ENCODE measurements at places on chromosomes 5 and 9. TPM values are rescaled to one million over a fixed set of nuclear protein-coding genes. Genes with fewer than 3 reads are reported as not detected.

DNA sequence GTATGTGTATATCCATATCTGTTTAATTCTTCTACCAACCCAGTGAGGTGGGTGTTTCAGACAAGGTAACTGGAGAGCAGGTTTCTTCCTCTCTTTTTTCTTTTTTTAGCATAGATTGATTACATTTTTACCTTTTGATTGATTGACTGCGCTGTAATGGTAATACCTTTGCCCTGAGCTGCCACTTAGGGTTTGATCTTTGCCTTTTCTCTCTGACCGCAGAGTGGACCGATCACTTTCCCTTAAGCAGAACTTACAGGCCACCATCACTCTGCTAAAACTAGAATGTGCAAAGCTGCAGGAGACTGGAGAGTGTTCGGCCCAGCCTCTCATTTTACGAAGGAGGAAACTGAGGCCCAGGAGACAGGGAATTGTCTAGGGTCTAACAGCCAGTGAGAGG, 38.0 kb downstream of the RCL1 start:
- H3K4me1 ChIP-seq, result peaks cover 34% of the 10 kb centered on the region
- H3K27me3 ChIP-seq, result no peaks in the 10 kb centered on the region
- no peak overlapping the region for H3K4me3 ChIP-seq

Gene TEX48
- total RNA-seq, result not detected

GRCh38 chr5:176614805-176615478, 5.0 kb upstream of the GPRIN1 start:
- H3K4me1 ChIP-seq, result peaks cover 6% of the 10 kb centered on the region
- H3K27ac ChIP-seq, result no peak overlapping the region
- peaks cover 27% of the 10 kb centered on the region for H3K27me3 ChIP-seq
- DNase-seq, result no peak

Gene PCDHA11
- total RNA-seq, result 8.2 TPM

- DNase-seq, result no peak
- no peak overlapping the region for H3K27ac ChIP-seq
- no peaks in the 10 kb centered on the region for H3K36me3 ChIP-seq
- H3K4me3 ChIP-seq, result no peak overlapping the region
- H3K4me1 ChIP-seq, result no peaks in the 10 kb centered on the region
Observed at GRCh38 chr9:138014563-138014945, 137.0 kb downstream of the CACNA1B start.

DNA sequence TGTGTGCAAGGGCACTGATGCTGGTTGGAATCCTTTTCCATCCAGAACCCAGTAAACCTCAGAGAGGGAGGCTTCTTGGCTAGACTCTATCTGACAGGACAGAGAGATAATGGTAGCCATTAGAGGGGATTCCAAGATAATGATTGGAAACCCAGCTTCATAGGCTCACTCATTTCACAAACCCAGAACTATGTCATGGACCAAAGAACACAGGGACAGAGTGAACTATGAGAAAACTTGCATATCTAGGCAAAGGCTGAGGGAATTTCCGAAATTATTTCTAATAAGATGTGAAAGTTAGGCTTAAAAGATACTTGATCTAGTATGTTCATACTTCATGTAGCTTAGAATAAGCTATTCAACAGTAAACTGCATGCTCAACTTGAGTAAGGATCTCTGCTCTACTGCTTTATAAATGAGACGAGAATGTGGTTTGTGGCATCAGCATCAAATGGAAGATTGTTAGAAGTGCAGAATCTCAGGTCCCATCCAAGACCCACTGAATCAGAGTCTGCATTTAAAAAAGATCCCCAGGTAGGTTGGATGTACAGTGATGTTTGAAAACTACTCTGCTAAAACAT, 261.4 kb downstream of the DMRT2 start:
- H3K4me1 ChIP-seq, result no peaks in the 10 kb centered on the region
- no peaks in the 10 kb centered on the region for H3K36me3 ChIP-seq
- no peak overlapping the region for H3K27ac ChIP-seq
- no peak overlapping the region for H3K4me3 ChIP-seq
- no peaks in the 10 kb centered on the region for H3K27me3 ChIP-seq

DNA sequence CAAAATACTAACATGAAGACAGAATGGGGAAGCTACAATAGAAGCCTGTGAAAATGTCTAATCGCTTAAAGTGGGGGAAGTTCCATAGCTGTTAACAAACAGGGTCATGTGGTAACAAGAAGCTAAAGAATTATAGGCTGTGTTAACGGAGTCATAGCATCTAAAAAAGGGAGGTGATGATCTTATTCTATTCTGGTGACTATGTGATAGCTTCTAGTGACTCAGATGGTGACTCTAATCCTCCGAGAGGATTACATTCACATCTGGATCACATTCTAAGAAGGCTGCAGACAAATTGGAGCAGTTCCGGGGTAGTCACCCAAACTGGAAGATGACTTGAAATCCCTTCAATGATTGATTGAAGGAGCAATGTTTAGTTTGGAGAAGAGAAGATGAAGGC, 142.1 kb downstream of the LIFR start:
- no peak for DNase-seq
- peaks cover 13% of the 10 kb centered on the region for H3K27me3 ChIP-seq
- H3K36me3 ChIP-seq, result no peaks in the 10 kb centered on the region
- no peak overlapping the region for H3K27ac ChIP-seq

Gene CAVIN4
- 1.1 TPM for total RNA-seq

Gene TCOF1
- 28.6 TPM for total RNA-seq

DNA sequence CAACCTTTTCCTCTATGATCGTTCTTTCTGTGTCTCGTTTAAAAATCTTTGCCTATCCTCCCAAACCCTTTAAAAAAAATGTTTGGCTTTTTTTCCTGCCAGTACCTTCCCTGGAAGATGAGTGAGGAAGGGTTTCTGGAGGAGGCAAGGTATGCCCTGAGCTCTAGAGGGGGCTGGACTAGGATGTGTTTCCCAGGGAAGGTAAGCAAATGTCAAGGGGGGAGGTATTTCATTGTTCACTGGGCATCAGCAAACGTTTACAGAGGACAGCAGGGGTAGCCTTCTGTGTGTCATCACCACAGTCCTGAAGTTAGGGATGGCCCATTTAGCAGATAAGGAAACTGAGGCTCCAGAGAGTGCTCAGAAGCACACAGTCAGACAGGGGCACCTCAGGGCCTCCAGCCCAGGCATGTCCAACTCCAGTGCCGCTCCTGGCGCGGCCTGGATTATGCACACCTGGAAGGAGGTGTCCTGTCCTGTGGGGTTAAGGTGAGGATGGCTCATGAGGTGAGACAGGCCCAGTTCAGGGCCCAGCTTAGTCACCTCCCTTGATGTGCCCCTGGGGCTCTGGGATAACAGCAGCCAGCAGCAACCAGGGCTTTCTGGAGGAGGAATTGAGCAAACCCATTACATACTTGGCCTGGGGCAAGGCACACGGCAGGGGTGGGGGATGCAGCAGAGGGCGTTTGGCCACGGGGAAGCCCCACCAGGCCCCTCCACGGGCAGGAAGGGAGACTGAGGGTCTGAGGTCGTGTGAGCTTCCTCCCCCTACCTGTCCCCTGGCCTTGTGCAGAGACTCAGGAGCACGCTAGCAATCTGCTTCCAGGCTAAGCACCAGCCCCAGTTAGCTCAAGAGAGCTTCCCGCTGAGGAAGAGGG, 100.3 kb upstream of the LMX1B start:
- no peak overlapping the region for H3K27ac ChIP-seq
- peaks cover 8% of the 10 kb centered on the region for H3K27me3 ChIP-seq
- no peak overlapping the region for H3K4me3 ChIP-seq
- no peaks in the 10 kb centered on the region for H3K36me3 ChIP-seq
- no peak for DNase-seq

All from osteocyte (in vitro differentiated cells).